ENCODE measurements at places on chromosomes 6 and 20. TPM values are rescaled to one million over a fixed set of nuclear protein-coding genes. Genes with fewer than 3 reads are reported as not detected.

DPPA5 gene
- not detected for total RNA-seq

ADGRF4 gene
- not detected for total RNA-seq

STK4 gene
- 143 TPM for total RNA-seq

PRELID3B gene
- 119 TPM for total RNA-seq

SAMD10 gene
- 37.5 TPM for total RNA-seq

EPB41L2 gene
- 15.4 TPM for total RNA-seq

CDH26 gene
- total RNA-seq = 0.47 TPM

CLIC5 gene
- 2.0 TPM for total RNA-seq

IPCEF1 gene
- 1.5 TPM for total RNA-seq

SLC4A11 gene
- total RNA-seq = 1.9 TPM

SLC22A2 gene
- total RNA-seq = not detected

GRCh38 chr6:6867404-6867799, 240.4 kb upstream of the RREB1 start:
- no peak overlapping the region for H3K4me3 ChIP-seq
- H3K27ac ChIP-seq = no peak overlapping the region
- no peaks in the 10 kb centered on the region for H3K36me3 ChIP-seq
- DNase-seq = no peak

- H3K36me3 ChIP-seq = peaks cover 2% of the 10 kb centered on the region
- no peak for DNase-seq
- peaks cover 30% of the 10 kb centered on the region for H3K4me1 ChIP-seq
- H3K27me3 ChIP-seq = no peaks in the 10 kb centered on the region
Observed at GRCh38 chr6:2232445-2232844, 13.0 kb downstream of the GMDS start.

DNA sequence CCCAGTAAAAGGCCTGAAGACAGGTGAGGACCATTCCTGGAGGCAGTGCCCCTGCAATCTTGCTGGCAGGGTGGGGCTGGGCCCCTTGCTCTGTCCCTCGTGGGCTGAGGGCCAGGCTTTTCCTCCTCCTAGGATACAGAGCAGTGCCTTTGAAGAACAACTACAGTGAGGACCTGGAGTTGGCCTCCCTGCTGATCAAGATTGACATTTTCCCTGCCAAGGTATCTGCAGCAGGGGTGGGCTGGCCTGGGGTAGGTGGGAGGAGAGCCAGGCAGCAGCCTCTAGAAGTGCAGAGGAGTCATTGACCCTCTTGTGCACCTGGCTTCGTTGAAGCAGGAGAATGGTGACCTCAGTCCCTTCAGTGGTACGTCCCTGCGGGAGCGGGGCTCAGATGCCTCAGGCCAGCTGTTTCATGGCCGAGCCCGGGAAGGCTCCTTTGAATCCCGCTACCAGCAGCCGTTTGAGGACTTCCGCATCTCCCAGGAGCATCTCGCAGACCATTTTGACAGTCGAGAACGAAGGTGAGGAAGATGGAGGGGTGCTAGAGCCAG, 36.5 kb downstream of the PLCG1 start:
- H3K27me3 ChIP-seq = no peaks in the 10 kb centered on the region
- no peak for DNase-seq
- H3K27ac ChIP-seq = peak overlapping the region; percentile 70
- H3K4me3 ChIP-seq = no peak overlapping the region
- H3K4me1 ChIP-seq = peaks cover 18% of the 10 kb centered on the region
- H3K36me3 ChIP-seq = peaks cover 73% of the 10 kb centered on the region

GRCh38 chr6:46940433-46941226, 18.9 kb upstream of the ADGRF5 start:
- H3K27ac ChIP-seq = no peak overlapping the region
- no peaks in the 10 kb centered on the region for H3K4me1 ChIP-seq
- H3K36me3 ChIP-seq = no peaks in the 10 kb centered on the region
- H3K4me3 ChIP-seq = no peak overlapping the region

DNA sequence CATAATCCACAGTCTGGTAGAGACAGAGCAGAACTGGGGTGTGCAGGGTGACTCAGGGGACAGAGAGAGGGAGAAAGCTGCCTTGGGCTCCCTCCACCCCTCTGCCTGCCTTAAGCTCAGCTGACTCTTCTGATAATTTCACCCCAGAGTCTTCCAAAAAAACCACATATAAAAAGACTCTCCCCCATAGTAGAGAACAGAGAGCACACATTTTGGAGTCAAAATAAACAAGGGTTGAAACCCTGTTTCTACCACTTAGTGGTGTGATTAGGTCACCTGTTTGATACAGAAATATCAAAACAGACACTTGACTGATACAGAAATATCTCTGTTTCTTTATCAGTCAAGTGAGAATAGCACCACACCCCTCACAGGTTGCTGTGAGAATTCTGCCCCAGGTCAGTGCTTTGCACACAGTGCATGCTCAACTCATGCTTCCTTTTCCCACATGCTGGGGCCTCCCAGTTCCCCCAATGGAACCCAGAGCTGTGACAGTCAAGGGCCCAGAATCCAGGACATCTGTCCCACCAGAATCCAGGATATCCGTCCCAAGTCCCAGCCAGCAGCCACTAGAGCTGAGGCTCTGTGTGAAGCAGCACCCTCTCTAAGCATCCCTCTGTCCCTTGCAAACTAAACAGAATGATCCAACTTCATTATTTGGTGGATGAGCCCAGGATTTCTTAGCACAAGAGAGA, 1.2 kb downstream of the TREML2 start:
- no peaks in the 10 kb centered on the region for H3K27me3 ChIP-seq
- H3K4me3 ChIP-seq = peak overlapping the region; percentile 80
- H3K27ac ChIP-seq = peak overlapping the region; percentile 94
- H3K36me3 ChIP-seq = peaks cover 26% of the 10 kb centered on the region
- DNase-seq = peak; percentile 78
- peaks cover 57% of the 10 kb centered on the region for H3K4me1 ChIP-seq

DNA sequence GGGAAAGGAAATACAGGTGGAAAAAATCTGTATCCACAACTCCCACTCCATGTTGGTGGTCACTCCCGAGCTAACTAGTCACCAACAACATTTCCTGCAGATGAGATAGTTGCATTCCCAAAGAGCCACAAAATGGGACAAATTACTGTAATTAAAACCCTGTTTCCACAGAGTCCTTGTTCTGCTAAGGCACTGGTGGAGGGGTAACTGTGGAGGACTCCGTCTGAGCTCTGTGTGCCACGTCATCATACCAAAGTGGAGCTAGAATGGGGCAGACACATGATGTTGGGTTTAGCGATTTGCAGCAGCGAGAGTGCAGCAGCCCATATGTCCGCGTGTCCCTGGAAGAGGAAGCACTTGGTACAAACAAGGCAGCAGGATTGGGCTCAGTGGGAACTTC, 172.5 kb upstream of the KCNK16 start:
- no peak overlapping the region for H3K27ac ChIP-seq

- no peaks in the 10 kb centered on the region for H3K27me3 ChIP-seq
- H3K4me3 ChIP-seq = no peak overlapping the region
- peak overlapping the region; percentile 21 for H3K27ac ChIP-seq
- peaks cover 21% of the 10 kb centered on the region for H3K36me3 ChIP-seq
- DNase-seq = no peak
- peaks cover 32% of the 10 kb centered on the region for H3K4me1 ChIP-seq
Observed at GRCh38 chr6:158024566-158025297, 43.1 kb downstream of the SYNJ2 start.

GRCh38 chr6:100453701-100454521, 10.8 kb downstream of the SIM1 start:
- H3K27me3 ChIP-seq = peaks cover 47% of the 10 kb centered on the region
- no peak for DNase-seq
- no peak overlapping the region for H3K4me3 ChIP-seq
- peaks cover 6% of the 10 kb centered on the region for H3K4me1 ChIP-seq

- peaks cover 20% of the 10 kb centered on the region for H3K27me3 ChIP-seq
- H3K27ac ChIP-seq = peak overlapping the region; percentile 86
- H3K4me3 ChIP-seq = peak overlapping the region; percentile 99
- DNase-seq = no peak
Observed at GRCh38 chr6:24403501-24403824, 727 bp downstream of the MRS2 start.

- peaks cover 2% of the 10 kb centered on the region for H3K36me3 ChIP-seq
- H3K4me3 ChIP-seq = no peak overlapping the region
- H3K4me1 ChIP-seq = no peaks in the 10 kb centered on the region
Observed at GRCh38 chr6:107409942-107410341, 49.4 kb downstream of the PDSS2 start.

GRCh38 chr6:163457637-163458561, 43.4 kb downstream of the QKI start:
- peak overlapping the region; percentile 11 for H3K4me3 ChIP-seq
- H3K27me3 ChIP-seq = no peaks in the 10 kb centered on the region
- peak overlapping the region; percentile 54 for H3K27ac ChIP-seq
- DNase-seq = peak; percentile 62
- peaks cover 54% of the 10 kb centered on the region for H3K4me1 ChIP-seq
- peaks cover 13% of the 10 kb centered on the region for H3K36me3 ChIP-seq

DNA sequence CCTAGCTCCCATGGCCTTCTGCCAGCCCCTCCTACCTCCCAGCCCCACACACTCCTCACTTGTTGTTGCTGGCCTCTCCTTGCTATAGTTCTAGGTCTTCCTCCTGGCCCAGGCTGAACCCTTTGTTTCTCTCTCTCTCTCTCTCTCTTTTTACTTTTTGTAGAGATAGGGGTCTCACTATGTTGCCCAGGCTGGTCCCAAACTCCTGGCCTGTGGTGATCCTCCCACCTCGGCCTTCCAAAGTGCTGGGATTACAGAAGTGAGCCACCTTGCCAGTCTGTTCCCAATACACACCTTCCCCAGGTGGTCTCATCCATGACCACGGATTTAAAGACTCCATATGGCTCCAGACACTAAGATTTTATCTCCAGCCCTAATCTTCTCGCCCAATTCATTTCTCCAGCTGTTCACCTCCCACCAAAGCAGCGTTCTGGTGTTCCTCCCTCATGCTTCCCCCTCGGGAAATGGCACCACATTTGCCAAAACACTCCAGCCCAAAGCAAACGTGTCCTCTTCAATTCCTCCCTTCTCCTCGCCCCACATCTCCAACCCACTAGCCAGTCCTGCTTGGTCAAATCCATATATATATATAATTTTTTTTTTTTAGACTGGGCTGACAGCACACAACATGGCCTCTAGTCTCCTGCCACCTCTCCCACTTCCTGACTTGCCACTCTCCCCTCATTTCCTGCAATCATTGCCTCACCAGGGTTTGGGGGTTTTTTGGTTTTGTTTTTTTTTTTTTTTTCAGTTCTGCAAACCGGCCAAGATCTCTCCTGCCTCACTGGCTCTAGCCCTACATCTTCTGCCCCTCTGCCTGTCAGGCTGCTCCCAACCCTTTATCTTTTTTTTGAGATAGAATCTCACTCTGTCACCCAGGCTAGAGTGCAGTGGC, 104.4 kb downstream of the NCR2 start:
- H3K4me3 ChIP-seq = peak overlapping the region; percentile 48
- H3K4me1 ChIP-seq = peaks cover 29% of the 10 kb centered on the region
- no peaks in the 10 kb centered on the region for H3K36me3 ChIP-seq
- peak overlapping the region; percentile 48 for H3K27ac ChIP-seq

GRCh38 chr20:47024461-47024937, 129.9 kb downstream of the EYA2 start:
- H3K4me3 ChIP-seq = no peak overlapping the region
- no peak for DNase-seq
- H3K27ac ChIP-seq = no peak overlapping the region

- no peaks in the 10 kb centered on the region for H3K36me3 ChIP-seq
- H3K4me3 ChIP-seq = no peak overlapping the region
- no peak for DNase-seq
- H3K27me3 ChIP-seq = no peaks in the 10 kb centered on the region
Observed at GRCh38 chr20:60345106-60345505, 386.9 kb downstream of the CDH26 start.

- no peak overlapping the region for H3K4me3 ChIP-seq
- no peak for DNase-seq
- no peak overlapping the region for H3K27ac ChIP-seq
- H3K36me3 ChIP-seq = no peaks in the 10 kb centered on the region
- peaks cover 7% of the 10 kb centered on the region for H3K4me1 ChIP-seq
Observed at GRCh38 chr20:35290186-35290886, 1.9 kb downstream of the FAM83C start.

- peaks cover 66% of the 10 kb centered on the region for H3K4me1 ChIP-seq
- peak overlapping the region; percentile 87 for H3K27ac ChIP-seq
- no peak for DNase-seq
- H3K36me3 ChIP-seq = peaks cover 41% of the 10 kb centered on the region
- H3K4me3 ChIP-seq = peak overlapping the region; percentile 49
Observed at GRCh38 chr20:38862226-38862625, 56.7 kb downstream of the PPP1R16B start.

- H3K27me3 ChIP-seq = no peaks in the 10 kb centered on the region
- no peak overlapping the region for H3K27ac ChIP-seq
- peaks cover 23% of the 10 kb centered on the region for H3K4me1 ChIP-seq
Observed at GRCh38 chr6:11447265-11447664, 90.3 kb upstream of the TMEM170B start.

DNA sequence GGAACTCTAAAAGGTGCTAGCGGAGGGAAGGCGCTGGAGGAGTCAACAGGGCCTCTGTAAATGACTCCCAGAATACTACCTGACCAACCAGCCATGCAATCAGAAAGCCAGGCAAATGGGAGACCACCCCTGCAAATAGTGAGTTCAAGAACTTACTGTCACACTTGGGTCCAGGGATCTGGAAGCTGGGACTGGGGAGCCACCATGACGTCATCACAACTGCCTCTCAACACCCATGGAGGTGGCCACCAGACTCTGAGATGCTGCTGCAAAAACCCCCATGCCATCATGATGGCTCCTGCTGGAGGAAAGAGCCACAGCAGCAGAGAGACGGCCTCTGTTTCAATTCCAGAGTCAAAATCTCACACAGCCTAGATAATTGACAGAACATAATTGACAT, 8.5 kb upstream of the PDYN start:
- peaks cover 4% of the 10 kb centered on the region for H3K27me3 ChIP-seq
- H3K4me1 ChIP-seq = peaks cover 2% of the 10 kb centered on the region
- no peak overlapping the region for H3K27ac ChIP-seq
- no peaks in the 10 kb centered on the region for H3K36me3 ChIP-seq
- no peak for DNase-seq

DNA sequence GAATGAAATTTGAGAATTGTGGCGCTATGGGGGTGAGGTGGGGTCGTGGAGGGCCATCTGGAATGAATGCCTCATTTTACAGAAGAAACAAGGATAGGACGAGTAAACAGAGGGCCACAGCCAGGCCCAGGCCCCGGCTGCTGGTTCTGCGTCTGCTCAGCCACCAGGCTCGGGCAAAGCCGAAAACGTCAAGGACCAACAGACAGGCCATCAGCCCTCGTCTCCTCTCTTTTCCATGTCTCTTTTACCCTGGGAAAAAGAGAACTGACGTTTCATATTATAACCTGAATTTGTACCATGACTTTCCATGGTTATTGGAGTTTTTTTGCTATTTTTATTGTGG, 212.4 kb upstream of the ARID1B start:
- peaks cover 2% of the 10 kb centered on the region for H3K4me1 ChIP-seq
- H3K4me3 ChIP-seq = no peak overlapping the region
- no peak overlapping the region for H3K27ac ChIP-seq
- peaks cover 14% of the 10 kb centered on the region for H3K27me3 ChIP-seq
- DNase-seq = no peak

All from activated CD4-positive, alpha-beta T cell treated with anti-CD3 and anti-CD28 coated beads, Interleukin-2, amount 10 ng/mL, durations not matched to agents 24 days and 14 days (primary cell).